Panc1 (cell line): ENCODE measurements at places on chromosomes 6 and 20.

GRCh38 chr6:3231247-3232016, 4.0 kb upstream of the TUBB2B start:
- DNase-seq, result no peak

GRCh38 chr6:1613346-1613687, 3.6 kb downstream of the FOXC1 start:
- no peak for DNase-seq

DNA sequence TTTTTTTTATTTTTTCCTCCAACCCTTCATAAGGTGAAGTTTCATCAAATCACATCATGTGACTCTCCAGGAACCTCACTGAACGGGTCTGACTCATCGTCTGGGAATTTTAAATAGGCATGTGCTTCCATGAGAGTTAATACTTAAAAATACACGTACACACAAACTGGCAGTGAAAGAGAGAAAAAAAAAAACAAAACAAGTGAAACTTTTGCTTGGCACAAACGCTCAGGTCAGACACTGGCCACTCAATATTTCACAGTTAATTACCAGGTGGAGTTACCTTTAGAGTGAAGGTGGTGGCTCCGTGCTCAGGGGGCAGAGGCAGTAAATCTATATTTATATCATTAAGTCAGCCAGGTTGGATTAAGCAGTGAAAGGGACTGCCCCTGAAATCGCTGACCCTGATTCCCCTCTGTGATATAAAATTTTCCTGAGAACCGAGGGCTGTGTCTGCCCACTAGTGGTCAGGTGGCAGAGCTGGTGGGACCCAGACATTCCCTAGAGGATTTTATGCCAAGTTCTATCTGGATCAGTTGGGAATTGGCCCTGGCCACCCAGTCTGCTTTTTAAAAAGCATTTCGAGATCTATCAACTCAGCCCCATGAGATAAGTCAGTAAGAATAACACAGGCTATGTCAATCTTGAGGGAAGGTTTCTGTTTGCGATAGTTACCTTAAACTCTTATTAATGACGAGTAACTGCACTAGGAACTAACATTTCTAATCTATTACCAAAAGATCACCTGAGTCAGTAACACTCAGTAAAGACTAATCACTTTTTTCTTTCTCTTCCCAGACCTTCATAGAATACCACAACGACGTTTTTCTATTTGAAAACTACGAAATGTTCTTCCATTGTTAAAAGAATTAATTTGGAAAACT, 259.1 kb downstream of the HDGFL1 start:
- DNase-seq, result peak; percentile 74

DNA sequence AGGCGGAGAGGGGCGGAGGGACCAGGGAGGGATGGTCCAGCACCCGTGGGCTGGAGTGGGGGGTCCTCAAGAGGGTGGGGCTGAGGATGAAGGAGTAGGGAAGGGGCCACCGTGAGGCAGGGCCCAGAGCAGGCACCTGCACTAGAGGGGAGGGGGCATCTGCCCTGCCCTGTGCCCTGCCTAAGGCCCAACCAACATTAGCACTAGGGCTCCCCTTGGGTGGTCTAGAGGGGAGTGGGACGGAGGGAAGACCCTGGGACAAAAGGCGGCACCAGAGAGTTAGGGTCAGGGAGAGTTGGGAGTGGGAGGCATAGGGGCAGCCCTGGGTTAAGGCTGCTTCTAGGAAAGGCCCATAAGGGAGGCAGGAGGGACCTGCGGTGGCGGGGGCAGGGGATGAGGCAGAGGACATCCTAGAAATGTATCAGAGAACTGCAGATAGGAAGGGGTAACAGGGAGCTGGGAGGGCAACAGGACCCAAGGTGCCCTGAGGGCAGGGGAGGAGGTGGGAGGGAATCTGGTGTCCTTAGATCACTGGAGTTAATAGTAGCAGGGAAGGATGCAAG, 24.5 kb downstream of the HLA-F start:
- no peak for DNase-seq

DNA sequence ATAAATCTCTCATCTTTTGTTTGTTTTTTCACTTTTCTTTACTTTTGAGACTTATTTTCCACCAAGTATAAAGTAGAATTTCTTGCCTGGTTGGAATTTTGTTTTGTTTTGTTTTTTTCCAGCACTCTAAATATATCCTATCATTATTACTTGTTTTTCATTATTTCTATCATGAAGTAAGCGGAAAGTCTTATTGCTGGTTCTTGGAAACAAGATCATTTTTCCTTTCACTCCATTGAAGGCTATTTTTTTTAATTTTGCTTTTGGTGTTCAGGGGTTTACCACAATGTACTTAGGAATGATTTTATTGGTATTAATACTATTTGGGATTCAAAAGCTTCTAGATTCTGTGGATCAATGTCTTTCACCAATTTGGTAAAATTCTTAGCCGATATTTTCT, 190.1 kb downstream of the LAMA2 start:
- DNase-seq, result no peak

GRCh38 chr6:34947561-34947960, 58.5 kb downstream of the ANKS1A start:
- no peak for DNase-seq

DNA sequence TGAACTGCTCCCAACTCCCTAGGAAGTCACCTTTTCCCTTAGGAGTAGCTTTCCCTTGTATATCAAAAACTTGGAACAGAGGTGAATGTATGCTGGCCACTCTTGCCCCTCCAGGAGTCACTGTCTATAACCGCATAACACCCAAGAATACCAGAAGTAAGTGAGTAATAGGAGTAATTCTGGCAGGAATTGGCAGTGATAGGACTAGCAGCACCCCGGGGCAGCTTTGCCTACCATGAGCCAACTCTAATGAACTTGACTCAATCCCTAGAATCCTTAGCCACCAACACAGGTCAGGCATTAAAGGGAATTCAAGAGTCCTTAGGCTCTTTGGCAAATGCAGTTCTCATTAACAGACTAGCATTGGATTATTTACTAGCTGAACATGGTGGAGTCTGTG, 28.8 kb upstream of the CD164 start:
- no peak for DNase-seq

GRCh38 chr6:96631248-96631647, 68.3 kb downstream of the FHL5 start:
- no peak for DNase-seq

GRCh38 chr20:38751360-38751976, 3.2 kb downstream of the ACTR5 start:
- peak; percentile 43 for DNase-seq

DNA sequence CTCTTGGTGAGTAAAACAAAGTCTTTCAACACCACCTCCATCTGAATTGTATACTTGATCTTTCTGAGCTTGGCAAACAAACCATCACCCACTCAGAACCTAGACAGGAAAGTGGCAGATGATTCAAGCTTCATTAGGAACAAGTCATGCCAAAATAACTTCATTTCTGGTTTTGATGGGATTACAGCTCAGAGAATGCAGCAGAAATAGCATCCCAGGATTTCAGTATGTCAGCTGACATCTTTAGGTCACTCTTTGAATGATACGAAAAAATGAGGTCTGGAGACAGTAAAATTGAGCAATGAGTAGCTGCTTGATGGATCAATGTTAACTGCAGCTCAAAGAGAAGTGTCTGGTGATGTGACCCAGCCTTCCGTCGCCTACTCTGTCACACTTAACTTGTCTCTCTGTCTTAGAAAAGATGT, 92.4 kb downstream of the GJA10 start:
- DNase-seq, result no peak

DNA sequence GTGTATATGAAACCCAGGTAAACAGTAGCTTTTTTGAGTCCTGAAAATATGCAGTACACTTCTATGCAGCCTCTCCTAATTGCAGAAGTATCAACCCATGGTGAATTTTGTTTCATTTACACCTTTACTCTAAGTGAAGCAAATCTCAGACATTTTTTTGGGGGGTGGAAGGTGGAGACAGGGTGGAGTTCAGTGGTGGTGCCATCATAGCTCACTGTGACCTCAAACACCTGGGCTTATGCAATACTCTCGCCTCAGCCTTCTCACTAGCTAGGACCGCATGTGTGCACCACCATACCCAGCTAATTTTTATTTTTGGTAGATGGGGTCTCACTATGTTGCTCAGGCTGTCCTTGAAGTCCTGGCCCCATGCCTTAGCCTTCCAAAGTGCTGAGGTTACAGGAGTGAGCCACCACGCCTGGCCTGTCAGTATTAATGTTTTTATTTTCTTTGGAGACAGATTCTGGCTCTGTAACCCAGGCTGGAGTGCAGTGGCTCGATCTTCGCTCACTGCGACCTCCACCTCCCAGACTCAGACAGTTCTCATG, 80.3 kb downstream of the JARID2 start:
- DNase-seq, result no peak

DNA sequence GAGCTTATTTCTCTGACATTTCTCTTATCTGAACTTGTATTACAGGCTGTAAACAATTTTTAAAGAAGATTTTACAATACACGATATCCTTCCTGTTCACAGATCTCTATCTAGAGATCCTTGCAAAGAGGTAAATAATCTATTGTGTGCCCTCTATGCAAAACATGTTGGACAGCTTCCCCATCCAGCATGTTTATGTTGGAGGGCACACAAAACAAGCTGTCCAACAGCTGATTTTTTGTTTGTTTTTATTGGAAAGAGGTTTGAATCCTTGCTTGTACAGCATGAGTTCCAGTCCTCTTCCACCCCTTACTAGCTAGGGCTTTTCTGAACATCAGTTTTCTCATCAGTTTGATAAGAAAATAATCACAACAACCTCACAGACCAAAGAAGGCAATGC, 62.3 kb upstream of the SYNDIG1 start:
- no peak for DNase-seq

- no peak for DNase-seq
Measured at GRCh38 chr6:142489722-142490610, 188.2 kb downstream of the ADGRG6 start.

- DNase-seq, result no peak
Measured at GRCh38 chr6:118700531-118700930, 49.1 kb upstream of the CEP85L start.

DNA sequence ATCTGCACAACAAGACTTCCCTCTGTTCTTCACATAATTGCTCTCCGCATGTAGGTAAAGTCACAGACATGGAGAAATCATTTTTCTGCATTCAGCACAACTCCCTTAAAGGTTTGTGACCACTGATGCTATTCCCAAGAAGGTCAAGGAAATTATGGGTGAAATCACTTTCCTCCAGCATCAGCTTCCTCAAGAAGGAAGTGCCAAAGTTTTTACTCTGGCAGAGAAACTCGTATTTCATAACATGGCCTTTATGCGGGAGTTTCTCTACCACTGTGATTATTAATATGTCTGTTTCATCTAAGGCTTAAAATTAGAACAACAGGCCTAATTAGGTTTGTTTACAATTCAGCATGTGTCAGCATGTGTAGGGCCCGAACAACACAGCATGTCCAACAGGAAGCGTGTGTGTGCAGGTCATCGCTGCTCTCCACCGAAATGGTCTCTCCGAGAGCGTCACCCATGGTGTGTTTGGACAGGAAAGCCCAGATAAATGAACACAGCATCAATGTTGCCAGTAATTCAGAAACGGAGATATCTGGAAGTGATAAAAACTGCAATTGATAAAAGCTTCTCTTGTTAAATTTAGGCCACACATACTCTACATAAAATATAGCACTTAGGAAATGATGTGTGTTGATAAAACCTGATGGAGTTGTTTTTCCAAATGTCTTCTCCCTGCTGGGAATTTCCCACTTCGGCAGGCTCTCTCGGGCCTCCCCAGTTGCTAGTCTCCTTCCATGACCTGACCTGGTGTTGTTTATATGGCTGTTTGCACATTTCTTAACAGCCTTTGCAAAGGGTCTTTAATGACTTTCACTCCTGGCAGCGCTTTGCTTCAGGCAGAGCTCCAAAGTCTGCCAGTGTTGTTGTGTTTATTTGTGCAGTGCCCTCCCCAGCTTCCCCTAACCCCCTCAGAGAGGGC, 265.1 kb upstream of the CEP162 start:
- no peak for DNase-seq

DNA sequence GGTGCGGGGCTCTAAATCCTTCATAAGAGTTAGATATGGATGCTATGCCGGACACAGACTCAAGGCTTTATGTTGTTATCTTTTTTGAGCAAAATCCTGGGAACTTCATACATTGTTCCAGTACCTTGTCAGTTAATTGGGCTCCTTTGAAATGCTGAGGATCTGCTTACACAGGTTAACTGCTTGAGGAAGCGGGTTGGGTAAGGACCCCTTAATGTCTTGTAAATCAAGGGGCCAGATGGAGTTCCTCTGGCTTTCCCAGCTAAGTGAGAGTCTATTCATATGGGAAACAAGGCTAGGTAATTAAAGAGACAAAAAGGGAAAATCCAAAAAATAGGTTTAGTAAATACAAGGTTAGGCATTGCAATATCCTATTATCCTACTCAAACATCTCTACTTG, 141.5 kb downstream of the OR2B2 start:
- DNase-seq, result no peak

- DNase-seq, result no peak
Measured at GRCh38 chr6:49506569-49507111, 6.9 kb downstream of the GLYATL3 start.

DNA sequence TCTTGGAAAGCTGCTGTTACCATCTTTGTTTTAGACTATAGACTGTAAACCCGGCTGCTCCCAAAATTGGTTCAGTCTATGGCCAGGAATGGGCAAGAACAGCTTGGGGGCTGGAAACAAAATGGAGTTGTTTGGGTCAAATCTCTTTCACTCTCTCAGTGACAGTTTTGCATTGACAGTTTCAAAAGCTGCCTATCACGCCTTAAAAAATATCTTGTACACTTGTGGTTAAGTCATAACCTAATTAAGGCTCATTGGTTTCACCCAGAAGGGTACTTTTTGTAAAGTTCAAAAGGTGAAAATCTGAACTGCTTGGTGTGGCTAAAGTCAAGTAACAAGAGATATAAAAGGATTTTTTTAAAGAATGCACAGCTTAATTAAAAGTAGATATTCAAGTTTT, 76.1 kb upstream of the PRL start:
- DNase-seq, result no peak

GRCh38 chr6:167817729-167818128, 9.0 kb upstream of the AFDN start:
- no peak for DNase-seq

GRCh38 chr20:48897305-48898010, 24.1 kb upstream of the ARFGEF2 start:
- peak; percentile 91 for DNase-seq

- no peak for DNase-seq
Measured at GRCh38 chr20:44400970-44401769, 45.7 kb downstream of the HNF4A start.

GRCh38 chr6:159395609-159396008, 226.4 kb downstream of the FNDC1 start:
- no peak for DNase-seq
